Fibroblast of lung (primary cell): ENCODE measurements at places on chromosomes 7 and 10. TPM values are rescaled to one million over a fixed set of nuclear protein-coding genes. Genes with fewer than 3 reads are reported as not detected.
A peak's percentile ranks its signal among the peaks of the same experiment; 100 is the strongest.

The HABP2 gene
- not detected in 2 replicates for total RNA-seq

DNA sequence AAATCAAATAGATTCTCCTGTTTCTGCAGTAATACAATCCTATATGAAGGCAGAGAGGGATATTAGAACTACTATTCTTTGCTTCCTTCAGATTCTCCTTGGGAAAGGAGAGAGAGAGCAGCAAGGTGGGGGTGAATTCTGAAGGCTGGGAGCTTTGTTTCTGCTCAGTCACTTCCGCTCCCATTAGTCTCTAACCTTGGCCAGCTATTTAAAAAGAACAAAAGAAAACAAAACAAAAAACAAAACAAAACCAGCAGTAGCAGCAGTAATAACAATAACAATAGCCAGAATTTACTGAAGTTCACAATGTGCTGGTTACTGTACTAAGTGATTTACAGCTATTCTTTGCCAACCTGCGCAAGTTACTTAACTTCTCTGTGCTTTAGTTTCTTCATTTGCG, 9.9 kb downstream of the GPR85 start:
- no peak for DNase-seq

DNA sequence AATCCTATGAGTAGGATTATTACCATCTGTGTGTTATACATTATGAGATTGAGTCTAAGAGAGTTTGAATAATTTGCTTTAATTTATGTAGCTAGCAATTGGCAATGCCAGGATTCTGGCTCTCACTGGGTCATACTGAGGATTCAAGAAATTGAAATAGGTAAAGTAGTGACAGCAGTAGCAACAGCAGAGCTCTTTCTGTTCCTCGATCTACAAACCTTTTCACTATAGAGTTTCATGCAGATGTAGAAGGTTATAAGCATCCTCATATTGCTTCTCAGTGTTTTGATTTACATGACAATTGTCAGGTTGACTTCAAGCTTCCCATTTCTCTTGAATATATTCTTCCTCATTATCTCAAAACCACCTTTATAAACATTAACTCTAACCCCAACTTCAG, 294.1 kb upstream of the CSTF2T start:
- no peak for DNase-seq

- peak; percentile 97 for DNase-seq
Measured at GRCh38 chr10:73908853-73909539, 1.9 kb upstream of the PLAU start.

GRCh38 chr10:71264345-71265200, 52.2 kb downstream of the UNC5B start:
- DNase-seq = peak; percentile 34

GRCh38 chr7:47492716-47493325, 89.1 kb downstream of the TNS3 start:
- peak; percentile 50 for DNase-seq

DNA sequence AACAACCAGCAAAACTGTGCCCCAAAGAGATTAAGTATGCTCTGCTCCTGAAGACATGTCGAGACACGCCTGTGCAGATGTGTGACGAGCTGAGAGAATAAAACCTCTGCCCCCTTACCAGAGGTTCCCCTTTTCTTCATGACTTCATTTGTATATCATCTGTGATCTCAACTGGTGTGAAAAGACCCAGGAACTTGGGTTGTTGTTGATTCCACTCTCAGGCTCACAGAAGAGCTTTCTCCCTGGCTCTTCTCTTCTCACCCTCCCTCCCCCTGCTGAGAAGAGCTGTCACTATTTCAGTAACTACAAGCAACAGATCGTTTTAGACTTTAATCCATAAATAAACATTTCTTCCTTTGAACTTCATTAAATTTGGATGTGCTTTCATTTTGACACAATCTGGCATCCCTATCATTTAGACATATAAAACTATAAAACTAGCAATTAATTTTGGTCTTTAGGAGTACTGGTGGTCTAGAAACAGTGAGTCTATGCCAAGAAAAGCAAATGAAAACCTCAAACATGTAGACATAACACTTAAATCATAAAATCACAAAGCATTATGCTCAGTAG, 179.3 kb upstream of the FZD8 start:
- no peak for DNase-seq
